ENCODE measurements at places on chromosomes 7 and 10. TPM values are rescaled to one million over a fixed set of nuclear protein-coding genes. Genes with fewer than 3 reads are reported as not detected.

- H3K27me3 ChIP-seq: peaks cover 61% of the 10 kb centered on the region
- H3K4me1 ChIP-seq: peaks cover 6% of the 10 kb centered on the region
- H3K27ac ChIP-seq: no peak overlapping the region
- H3K36me3 ChIP-seq: no peaks in the 10 kb centered on the region
- no peak for DNase-seq
Measured at GRCh38 chr7:151816562-151817314, 60.2 kb downstream of the PRKAG2 start.

The DKK1 gene
- 2,288 TPM for total RNA-seq

The FOXK1 gene
- 38.2 TPM for total RNA-seq

DNA sequence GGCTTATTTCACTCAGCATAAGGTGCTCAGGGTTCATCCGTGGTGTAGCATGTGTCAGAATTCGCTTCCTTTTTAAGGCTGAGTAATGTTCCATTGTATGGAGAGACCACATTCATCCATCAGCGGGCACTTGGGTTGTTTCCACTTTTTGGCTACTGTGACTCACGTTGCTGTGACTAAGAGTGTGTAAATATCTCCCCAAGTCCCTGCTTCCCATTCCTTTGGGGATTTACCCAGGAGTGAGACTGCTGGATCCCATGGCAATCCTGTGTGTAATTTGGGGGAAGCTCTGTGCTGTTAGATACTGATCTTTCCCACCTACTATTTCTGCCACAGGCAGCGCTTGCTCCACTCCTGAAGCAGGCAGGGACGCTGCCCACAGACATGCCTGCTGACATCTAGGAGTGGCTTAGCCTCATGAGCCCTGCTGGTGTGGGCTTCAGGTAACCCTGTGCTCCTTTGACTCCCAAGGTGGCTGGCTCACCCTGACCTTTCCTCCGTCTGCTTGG, 346.0 kb downstream of the FRMD4A start:
- H3K27ac ChIP-seq: peak overlapping the region; percentile 92
- no peak overlapping the region for H3K4me3 ChIP-seq
- peaks cover 46% of the 10 kb centered on the region for H3K4me1 ChIP-seq
- peaks cover 5% of the 10 kb centered on the region for H3K36me3 ChIP-seq
- no peaks in the 10 kb centered on the region for H3K27me3 ChIP-seq

DNA sequence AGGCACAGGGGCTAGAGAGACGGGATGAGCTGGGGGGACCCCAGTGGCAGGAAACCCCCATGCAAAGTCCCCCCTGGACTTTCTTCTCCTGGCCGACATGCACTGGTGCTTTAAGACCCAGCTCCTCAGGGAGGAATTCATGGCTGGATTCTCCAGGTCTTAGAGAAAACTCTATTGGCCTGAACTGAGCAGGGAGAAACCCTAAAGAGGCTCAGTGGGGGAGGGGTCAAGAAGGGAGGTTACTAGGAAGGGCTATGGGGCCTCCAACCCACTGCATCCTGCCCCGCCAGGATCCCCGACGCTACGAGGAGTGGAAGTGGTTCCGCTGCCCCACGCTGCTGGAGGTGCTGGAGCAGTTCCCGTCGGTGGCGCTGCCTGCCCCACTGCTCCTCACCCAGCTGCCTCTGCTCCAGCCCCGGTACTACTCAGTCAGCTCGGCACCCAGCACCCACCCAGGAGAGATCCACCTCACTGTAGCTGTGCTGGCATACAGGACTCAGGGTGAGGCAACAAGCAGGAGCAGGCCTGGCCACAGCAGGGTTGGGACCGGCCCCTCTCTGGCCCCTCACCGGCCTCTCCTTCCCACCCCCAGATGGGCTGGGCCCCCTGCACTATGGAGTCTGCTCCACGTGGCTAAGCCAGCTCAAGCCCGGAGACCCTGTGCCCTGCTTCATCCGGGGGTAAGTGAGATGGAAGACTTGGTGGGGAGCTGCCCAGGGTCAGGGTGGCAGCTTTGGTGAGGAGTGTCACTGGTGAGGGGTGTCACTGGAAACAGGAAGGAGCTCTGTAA, 13.8 kb downstream of the ATG9B start:
- DNase-seq: no peak
- H3K36me3 ChIP-seq: no peaks in the 10 kb centered on the region
- H3K27ac ChIP-seq: peak overlapping the region; percentile 13
- peaks cover 37% of the 10 kb centered on the region for H3K4me1 ChIP-seq
- peak overlapping the region; percentile 70 for H3K4me3 ChIP-seq
- peaks cover 20% of the 10 kb centered on the region for H3K27me3 ChIP-seq

DNA sequence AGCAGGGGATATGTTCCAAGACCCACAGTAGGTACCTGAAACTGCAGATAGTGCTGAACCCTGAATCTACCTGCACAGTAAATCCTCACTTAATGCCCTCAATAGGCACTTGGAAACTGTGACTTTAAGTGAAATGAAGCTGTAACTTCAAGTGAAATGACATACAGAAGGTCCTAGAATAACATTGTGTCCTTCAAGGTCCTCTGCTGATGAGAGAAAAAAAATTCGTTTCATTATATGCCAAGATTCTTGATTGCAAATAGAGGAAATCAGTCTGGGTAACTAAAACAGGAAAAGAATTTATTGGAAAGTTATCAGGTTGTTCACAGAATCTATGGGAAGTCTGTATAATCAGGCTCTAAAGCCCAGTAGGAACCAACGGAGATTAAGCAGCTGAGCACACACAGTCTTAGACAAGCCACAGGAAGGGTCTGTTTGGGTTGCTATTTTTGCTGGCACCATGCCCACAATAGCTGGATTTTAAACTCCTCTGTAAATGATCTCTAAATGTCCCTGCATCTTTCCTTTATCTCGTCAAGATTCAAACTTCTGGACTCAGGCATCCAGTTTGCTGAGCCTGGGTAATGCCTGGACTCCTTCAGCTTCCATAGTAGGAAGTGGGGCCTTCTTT, 57.5 kb downstream of the EXOC4 start:
- H3K4me3 ChIP-seq: no peak overlapping the region
- DNase-seq: no peak
- no peak overlapping the region for H3K27ac ChIP-seq

- H3K4me1 ChIP-seq: no peaks in the 10 kb centered on the region
- no peaks in the 10 kb centered on the region for H3K36me3 ChIP-seq
- no peak overlapping the region for H3K4me3 ChIP-seq
- no peaks in the 10 kb centered on the region for H3K27me3 ChIP-seq
- H3K27ac ChIP-seq: no peak overlapping the region
- DNase-seq: no peak
Measured at GRCh38 chr10:18294633-18295032, 154.4 kb downstream of the CACNB2 start.
